NCI-H1694 treated with DMSO at 0.1 percent for 48 hours (cell line): ENCODE measurements at places on chromosomes 7 and 10.

GRCh38 chr7:134480730-134481129, 21.8 kb upstream of the AKR1B1 start:
- no peak for DNase-seq

GRCh38 chr10:20809631-20810030, 87.5 kb downstream of the NEBL start:
- DNase-seq: no peak

GRCh38 chr10:24393201-24393600, 184.3 kb downstream of the KIAA1217 start:
- no peak for DNase-seq

- DNase-seq: no peak
Observed at GRCh38 chr10:16227674-16228073, 209.1 kb upstream of the PTER start.

GRCh38 chr10:27052656-27053055, 47.6 kb downstream of the ANKRD26 start:
- no peak for DNase-seq

DNA sequence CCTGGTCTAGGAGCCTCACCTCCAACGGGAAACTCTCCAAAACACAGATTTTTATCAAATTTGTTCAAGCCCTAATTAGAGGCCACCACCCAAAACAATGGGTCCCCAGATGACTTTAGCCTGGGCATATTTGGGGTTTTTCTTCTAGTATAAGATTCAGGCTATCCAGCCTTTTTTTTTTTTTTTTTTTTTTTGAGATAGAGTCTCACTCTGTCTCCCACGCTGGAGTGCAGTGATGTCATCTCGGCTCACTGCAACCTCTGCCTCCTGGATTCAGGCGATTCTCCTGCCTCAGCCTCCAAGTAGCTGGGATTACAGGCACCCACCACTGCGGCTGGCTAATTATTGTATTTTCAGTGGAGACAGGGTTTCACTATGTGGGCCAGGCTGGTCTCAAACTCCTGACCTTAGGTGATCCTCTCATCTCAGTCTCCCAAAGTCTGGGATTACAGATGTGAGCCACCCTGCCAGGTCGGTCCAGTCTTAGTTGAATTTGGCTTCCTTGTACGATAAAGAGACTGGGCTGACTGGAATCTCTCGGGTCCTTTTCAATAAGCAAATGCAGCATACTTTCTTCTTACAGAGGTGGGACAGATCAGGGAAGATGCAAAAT, 91.4 kb upstream of the KLF6 start:
- no peak for DNase-seq

GRCh38 chr7:115822380-115822779, 208.2 kb downstream of the TFEC start:
- no peak for DNase-seq

GRCh38 chr7:13904007-13904406, 85.5 kb downstream of the ETV1 start:
- no peak for DNase-seq

DNA sequence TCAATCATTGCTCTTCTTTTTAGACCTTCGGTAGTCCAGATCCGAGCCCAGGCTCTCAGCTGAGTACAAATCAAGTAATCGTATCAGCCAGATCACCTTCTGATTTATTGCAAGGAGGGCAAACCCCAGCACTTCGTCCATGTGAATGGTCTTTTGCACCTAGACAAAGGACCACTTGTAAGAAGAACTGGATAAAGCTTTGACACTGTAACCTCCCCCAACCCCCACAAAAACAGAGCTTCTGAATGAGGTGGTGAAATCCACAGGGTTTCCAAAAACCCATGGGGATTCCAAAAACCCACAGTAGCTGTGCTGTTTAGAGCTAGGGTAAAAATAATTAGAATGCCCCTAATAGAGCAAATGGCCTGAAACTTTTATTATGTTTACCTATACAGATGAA, 148.8 kb upstream of the ODAD2 start:
- DNase-seq: no peak

DNA sequence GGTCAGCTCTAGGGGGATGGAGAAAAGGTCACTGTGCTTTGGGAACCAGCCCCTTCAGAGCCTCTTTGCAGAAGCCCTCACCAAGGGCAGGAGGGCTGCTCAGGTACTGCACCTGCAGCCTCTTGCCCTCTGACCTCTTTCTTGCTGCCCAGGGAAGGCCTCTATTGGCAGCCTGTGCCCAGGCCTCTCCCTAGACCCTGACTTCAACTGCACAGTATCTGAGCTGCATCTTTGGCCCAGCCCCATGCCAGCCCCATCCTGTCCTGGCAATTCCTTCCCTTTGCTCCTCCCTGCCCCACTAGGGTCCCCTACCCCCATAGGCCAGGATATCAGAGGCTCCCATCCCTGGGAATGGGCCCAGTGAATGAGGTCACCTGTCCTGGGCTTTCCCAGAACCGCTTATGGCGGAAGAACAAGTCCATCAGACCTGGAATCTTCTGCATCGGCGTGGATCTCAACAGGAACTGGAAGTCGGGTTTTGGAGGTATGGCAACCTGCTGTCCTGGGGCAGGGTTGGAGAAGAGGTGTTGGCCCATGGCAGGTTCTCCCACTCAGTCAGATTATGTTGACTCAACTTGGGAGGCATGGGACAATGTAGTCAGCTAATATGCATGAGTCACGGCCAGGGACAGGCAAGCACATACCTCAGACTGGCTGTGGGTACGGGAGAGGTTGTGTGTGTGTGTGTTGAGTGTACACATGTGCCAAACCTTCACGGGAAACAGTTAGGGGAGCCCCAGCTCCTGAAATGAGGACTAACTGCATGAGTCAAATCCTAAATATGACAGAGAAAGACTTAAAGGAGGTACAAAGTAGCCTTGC, 17.1 kb upstream of the CPA1 start:
- DNase-seq: no peak

DNA sequence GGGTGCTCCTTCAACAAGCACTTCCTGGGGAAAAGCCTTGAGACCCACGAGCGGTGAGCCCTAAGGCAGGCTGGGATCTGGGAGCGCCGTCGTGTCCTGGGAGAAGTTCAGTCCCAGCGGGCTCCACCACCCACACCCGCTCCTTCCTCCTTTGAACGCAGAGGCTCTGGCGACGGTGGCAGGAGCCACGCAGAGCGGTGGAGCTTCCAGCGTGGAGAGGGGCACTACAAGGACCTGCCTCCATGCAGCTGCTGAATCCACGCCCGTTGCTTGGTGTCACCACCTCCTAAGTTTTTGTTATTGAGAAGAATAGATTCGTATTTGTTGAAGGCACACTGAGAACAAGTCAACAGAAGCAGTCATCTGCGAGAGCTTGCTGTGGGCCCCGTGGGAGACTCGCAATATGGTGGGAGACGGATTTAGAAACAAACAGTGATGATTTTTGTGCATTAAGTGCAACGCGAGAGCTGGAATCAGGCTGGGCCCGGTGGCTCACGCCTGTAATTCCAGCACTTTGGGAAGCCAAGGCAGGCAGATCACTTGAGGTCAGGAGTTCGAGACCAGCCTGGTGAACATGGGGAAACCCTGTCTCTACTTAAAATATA, 60.1 kb upstream of the SDK1 start:
- DNase-seq: no peak
